ENCODE measurements at places on chromosomes 1 and 21. TPM values are rescaled to one million over a fixed set of nuclear protein-coding genes. Genes with fewer than 3 reads are reported as not detected.

- peak; percentile 56 for DNase-seq
Measured at GRCh38 chr21:26850116-26850643, 5.0 kb upstream of the ADAMTS1 start.

GRCh38 chr1:207831517-207832327 is 79.2 kb downstream of the CD34 start:
- DNase-seq, result no peak

NPHS2 gene
- not detected for polyA plus RNA-seq

DNA sequence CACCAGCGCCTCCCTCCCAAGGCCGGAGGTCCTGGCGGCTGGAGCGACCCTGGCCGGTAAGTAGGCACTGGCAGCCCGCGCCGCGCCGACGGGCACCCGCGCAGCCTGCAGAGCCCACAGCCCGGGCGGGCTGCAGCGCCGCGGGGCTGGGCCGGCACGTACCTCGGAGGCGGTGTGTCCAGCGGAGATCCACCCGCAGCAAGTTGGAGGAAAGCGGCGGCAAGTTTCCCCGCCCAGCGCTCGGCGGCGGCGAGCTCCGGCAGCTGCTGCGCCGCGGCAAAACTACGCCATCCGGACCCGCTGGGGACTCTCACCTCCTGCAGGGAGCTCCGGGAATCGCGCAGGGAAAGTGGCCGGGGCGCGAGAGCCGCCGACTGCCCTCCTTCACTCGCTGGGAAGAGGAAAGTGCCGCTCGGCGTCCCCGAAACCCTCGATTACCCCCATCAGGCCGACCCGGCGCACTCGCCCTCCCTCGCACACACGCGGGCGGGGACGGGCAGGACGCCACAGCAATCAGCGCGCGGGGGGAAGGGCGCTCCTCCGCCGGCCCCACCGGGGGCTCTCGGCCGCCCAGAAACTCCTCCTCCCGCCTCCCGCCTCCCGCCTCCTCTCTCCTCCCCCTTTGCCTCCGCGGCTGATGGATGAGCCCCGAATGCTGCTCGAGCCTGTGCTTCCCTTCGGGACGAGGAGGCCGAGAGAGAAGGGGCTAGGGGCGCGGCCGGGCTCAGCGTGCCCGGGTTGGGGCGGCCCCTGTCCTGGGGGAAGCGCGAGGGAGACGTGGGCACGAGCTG is at the start of gene TGFBR3:
TSS of gene TGFBR3 (minus strand) at position 436 of the 791 bp plus-strand sequence. CDS start 24,620 bp downstream, outside the sequence.
- DNase-seq, result peak; percentile 95

GRCh38 chr1:234212764-234213657 is 160.2 kb upstream of the COA6 start:
- no peak for DNase-seq

- DNase-seq, result no peak
Measured at GRCh38 chr1:32266921-32267591, 16.0 kb downstream of the LCK start.

DNA sequence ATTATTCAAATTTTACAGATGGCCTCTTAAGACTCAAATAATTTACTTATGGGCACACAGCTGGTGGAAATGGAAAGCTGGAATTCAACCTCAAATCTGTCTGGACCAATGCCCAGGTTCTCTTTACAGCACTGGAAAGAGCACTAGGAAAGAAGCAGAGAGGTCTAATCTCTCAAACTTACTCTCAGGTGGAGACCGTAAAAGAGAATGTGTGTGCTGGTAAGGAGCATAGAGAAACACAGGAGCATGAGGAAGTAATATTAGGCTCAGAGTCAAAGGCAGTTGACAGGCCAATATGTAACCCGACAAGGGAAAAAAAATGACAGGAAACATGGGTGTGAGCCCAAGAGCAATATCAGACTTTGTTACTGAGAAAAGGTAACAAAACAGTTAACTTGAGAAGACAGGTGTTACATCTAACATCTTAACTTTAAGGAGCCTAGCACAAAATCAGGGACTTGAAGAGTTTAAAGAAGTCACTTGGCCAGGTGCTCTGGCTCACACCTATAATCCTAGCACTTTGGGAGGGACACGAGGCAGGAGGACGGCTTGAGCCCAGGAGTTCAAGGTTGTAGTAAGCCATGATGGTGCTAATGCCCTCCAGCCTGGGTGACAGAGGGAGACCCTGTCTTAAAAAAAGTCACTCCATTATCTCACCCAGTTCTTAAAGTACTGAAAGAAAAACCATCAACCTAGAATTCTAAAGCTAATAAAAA is 20.7 kb downstream of the PPP1R15B start:
- no peak for DNase-seq

FAM72C gene
- 1.9 TPM for polyA plus RNA-seq

- peak; percentile 63 for DNase-seq
Measured at GRCh38 chr1:172533513-172534151, 682 bp downstream of the SUCO start.

GRCh38 chr1:167542109-167543032 is 11.2 kb downstream of the CREG1 start:
- no peak for DNase-seq

GRCh38 chr1:106787520-106787919 is 269.0 kb upstream of the PRMT6 start:
- no peak for DNase-seq

- DNase-seq, result no peak
Measured at GRCh38 chr1:173149887-173150286, 57.2 kb downstream of the TNFSF4 start.

GRCh38 chr1:193320270-193320669 is 133.9 kb upstream of the B3GALT2 start:
- no peak for DNase-seq

GUCA2A gene
- polyA plus RNA-seq, result 33.9 TPM

RIPK4 gene
- polyA plus RNA-seq, result 0.23 TPM

- no peak for DNase-seq
Measured at GRCh38 chr1:144101397-144102045, 129.7 kb upstream of the FAM72C start.

DNA sequence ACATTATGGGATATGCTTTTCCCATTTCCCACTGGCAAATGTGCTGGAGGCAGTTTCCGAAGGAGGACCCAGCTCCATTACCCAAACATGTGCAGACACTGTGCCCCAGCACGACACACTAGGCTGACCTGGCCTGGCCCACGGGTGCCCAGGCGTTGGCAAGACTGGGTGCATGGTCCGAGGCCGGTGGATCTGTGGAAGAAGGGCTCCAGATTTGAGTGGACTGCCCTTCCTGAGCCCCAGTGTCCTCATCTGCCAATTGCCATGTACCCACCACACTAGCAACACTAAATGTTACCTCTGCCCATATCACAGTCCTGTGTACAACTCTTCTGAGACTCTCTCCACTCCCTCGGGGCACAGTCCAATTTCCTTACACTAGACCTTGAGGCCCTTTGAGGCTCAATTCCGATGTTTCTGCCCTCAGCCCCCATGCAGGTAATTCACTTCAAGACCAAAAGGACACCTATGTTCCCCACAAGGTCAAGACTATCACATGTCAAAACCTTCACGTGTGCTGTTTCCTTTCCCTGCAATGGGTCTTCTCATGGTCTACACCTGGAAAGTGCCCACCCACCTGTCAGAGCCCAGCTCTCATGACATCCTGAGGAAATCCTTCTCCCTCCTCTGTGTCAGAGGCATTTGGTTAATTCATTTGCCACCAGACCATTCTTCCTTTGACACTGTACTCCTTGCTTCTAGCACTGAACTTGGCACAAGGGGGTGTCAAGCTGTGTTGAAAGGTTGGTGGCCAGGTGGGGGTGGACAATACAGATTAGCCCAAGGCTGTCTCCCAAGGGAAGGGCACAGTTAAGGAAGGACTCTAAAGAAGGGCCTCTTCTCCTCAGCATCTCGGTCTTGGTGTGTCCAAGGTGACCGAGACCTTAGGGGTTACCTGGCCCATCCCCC is 124.9 kb downstream of the DMRTB1 start:
- DNase-seq, result no peak

DNA sequence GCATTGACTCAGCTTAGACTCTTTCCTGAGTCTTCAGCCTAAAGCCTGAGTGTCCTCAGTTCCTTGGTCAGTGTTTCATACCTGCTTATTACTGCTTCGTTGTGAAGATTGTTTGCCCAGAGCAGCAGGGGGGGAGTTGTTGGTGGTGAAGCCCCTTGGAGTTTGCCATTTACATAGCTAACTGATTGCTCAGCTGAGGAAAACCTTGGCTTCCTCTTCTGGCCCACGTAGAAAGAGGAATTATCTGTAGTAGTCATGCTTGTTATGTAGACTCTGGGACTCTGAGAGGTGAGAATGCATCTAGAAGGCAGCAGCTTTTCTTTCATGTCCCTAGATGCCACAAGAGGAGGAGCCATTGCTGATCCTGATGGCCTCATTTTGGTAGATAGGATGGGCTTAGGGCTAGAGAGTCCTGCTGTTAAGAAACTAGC is 125.9 kb downstream of the MAST2 start:
- DNase-seq, result no peak

CHIA gene
- polyA plus RNA-seq, result not detected

GRCh38 chr1:28135371-28136168 is 40.9 kb downstream of the PTAFR start:
- DNase-seq, result no peak

DNA sequence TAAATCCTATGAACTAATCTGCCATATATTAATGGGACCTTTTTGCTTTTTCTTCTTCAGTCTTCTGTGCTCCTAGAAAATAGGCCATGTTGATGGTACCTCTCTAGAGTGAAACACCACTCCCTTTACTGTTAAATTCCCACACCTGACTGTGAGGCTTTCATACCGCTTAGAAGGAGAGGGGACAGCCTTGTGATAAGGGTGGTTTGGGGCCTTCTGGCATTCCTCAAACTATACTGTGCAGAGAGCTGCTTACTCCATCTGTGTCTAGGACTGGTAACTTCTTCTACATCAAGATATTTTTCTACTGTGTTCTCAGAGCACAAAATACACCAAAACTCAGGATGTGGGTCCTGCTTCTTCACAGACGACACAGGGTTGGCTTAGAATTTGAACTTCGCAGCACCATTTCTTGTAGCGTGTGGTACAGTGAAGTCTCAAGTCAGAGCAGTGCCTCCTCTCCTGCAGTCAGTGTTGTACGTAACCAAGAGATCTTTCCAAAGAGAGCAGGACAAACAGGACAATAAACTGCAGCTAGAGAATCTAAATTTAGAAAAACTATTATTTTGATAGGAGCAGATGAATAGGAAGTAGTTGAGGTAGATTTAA is 43.8 kb downstream of the MACO1 start:
- no peak for DNase-seq

GORAB gene
- polyA plus RNA-seq, result 17.5 TPM

GRCh38 chr1:214416417-214416816 is 135.0 kb downstream of the PTPN14 start:
- DNase-seq, result no peak

GRCh38 chr1:103145449-103145848 is 37.1 kb upstream of the COL11A1 start:
- DNase-seq, result no peak

DNA sequence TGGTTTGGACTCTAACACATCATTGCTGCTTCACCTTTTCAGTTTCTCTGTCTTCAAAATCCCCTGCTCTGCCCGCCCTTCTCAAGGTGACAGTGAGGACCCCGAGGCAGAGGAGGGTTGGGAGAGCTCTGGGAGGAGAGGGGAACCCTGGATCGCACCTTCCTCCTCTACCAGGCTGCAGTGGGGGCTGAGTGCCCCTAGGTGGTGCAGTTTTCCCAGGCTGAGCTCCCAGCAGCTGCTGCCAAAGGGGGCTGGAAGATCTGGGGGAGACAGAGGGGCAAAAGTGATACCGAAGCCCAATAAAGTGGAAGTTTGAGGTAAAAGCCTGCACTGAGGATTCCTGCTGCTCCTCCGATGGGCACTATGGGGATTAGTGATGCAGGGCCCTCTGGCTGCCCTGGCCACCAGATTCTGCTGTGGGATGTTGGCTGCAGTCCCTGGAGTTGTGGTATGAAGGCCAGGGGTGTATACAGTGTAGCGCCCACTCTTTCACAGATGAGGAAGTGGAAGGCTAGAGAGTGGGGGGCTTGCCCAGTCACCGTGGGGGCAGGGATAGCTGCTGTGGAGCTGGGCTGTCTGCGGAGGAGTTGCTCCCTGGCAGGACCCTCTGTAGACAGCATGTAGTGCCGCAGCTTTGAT is 40.7 kb upstream of the SCMH1 start:
- peak; percentile 36 for DNase-seq

GRCh38 chr21:14479241-14479786 is 66.8 kb downstream of the SAMSN1 start:
- DNase-seq, result no peak

DNA sequence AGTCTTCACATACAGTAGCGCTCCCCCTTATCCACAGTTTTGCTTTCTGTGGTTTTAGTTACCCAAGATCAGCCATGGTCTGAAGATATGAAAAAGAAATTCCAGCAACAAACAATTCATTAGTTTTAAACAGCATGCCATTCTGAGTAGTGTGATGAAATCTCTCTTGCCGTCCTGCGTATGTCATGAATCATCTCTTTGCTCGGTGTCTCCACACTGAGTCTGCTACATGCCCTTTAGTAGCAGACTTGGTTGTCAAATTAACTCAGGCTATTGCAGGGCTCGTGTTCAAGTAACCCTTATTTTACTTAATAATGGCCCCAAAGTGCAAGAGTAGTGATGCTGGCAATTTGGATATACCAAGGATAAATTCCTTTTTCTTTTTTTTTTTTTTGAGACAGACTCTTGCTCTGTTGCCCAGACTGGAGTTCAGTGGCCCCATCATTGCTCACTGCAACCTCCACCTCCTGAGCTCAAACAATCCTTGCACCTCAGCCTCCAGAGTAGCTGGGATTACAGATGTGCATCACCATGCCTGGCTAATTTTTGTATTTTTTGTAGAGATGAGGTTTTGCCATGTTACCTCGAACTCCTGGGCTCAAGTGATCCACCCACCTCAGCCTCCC is 22.6 kb downstream of the PHACTR4 start:
- no peak for DNase-seq

- no peak for DNase-seq
Measured at GRCh38 chr1:222331765-222332164, 216.1 kb downstream of the HHIPL2 start.

DNA sequence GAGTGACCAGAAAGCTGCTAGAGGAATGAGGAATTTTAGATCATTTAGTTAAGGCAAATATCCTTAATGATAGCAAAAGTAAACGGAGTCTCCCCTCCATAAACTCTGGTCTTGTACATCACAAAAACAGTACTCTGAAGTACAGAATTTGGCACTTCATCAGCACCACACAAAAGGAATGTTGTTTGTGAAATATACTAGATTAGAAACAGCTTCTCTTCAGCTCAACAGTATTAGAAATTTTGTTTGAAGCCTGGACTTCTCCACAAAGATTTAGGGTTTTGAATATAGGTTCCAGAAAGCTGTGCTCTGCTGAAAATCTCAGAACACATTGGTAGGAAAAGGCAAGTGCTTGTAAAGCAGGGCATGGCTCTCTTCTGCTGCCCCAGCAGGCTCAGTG is 135.1 kb upstream of the PTGFR start:
- DNase-seq, result no peak

- no peak for DNase-seq
Measured at GRCh38 chr21:41948078-41948895, 5.5 kb downstream of the C2CD2 start.

DNA sequence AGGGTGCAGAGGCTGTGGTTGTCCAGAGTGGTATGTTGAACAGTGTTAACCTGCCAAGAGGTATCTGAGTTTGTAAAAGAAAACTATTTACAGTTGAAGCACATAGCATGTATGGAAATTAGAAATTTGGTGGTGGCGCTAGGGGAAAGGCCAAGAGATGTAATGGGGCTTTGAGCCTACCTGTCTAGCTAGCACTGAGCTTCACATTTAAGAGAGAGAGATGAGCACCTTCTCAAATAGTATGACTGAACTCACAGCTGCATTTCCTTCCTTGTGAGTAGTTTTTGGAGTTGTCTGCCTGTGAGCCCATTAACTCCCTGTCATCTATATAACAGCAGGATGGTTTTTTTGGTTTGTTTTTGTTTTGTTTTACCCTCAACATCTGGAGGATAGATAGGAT is 4.0 kb downstream of the CLIC4 start:
- DNase-seq, result no peak

- DNase-seq, result no peak
Measured at GRCh38 chr21:38413958-38414548, 84.2 kb downstream of the ERG start.
